ENCODE measurements at places on chromosomes 7 and 10.

DNA sequence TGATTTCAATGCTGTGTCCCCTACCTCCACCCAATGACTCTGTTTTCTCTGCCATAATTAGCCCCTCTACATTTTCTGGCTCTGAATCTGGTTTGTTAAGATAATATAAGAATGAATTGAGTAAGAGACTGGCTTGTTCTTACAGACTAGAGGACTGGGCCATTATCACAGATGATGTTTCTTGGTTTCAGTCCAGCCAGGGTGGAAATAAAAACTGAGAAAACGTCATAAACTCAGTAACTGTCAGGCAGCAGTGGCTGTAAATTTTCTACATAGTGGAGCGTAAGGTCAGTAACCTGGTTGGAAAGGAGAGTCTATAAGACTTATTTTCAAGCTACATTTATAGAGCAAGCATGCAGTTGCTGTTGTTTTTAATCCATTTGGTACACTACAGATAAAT, 485.4 kb downstream of the HTR7 start:
- no peak for DNase-seq

- DNase-seq = no peak
These were observed 17.3 kb downstream of the MGAM start for GRCh38 chr7:142012825-142013511.

DNA sequence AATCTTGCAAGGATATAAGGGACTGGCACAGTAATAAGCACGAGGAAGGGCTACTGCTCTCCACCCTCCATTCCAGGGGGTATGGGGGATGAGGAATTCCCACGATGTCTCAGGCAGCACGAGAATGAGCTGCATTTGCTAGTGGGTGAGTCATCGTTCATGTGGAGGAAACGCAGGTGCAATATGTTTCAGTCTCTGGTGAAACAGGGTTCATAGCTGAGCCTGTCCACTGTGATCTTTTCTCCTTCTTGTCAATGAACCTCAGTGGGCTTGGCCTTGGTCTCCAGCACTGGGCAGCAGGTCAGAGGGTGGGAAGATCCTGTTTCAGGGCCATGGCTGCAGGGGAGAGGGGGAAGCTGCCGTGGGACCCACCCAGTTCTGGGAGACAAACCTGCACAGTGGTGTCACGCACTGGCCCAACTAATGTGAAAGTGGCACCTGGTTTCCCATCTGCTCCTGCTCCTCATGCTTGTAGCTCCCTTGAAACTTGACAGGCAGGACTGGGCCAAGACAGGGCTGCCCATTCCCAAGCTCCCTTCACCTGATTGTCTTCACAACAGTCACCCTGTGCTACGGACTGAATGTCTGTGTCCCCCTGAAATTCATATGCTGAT, 181.9 kb downstream of the USP6NL start:
- no peak for DNase-seq

DNA sequence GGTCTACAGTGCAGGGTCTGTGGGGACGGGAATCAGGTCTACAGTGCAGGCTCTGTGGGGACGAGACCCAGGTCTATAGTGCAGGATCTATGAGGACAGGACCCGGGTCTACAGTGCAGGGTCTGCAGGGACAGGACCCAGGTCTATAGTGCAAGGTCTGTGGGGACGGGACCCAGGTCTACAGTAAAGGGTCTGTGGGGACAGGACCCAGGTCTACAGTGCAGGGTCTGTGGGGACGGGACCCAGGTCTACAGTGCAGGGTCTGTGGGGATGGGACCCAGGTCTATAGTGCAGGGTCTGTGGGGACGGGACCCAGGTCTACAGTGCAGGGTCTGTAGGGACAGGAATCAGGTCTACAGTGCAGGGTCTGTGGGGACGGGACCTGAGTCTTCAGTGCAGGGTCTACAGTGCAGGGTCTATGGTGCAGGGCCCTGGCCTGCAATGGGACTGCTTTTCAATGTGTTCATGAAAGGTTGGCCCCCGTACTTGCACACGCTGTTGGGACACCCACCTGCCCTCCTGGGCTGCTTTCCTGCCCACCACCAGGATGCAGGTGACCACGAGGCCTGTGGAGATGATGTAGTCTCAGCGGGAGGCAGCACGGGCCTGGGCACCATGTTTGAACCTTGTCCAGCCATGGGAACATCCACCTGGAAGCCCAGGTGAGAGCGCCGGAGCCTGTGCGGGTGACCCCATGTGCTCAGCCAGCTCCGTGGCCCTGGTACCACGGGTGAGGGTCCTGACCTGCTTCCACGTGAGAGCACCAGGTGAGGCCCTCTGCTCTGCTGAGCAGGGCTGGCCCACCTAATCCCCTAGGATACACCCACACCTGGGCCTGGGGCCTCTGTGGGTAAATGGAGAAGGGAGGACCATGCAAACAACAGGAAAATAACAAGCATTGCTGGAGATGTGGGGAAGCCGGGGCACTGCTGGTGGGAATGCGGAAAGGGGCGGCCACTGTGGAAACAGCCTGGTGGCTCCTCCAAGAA, 91.4 kb upstream of the DIP2C start:
- DNase-seq = no peak

Measured in activated CD4-positive, alpha-beta T cell treated with anti-CD3 and anti-CD28 coated beads, Interleukin-2, amount 50 U/mL, for 4 hours (primary cell).